ENCODE measurements at places on chromosomes 5 and 9.

DNA sequence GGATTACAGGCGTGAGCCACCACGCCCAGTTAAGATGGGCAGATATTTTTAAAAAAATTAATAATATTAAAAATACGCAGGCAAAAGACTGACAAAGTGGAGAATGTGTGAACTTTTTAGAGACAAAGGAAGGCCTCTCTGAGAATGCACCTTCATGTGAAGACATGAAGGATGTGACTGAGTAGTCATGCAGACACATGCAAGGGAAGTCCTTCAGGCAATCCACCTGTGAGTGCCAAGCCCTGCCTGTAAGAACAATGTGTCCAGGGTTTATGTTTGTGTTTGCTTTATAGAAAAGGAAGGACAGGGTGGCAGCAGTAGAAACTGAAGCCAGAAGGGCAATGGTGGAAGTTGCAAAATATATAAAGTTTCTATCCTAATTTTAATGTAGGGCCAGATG is 169.2 kb downstream of the EDIL3 start:
- DNase-seq: no peak

GRCh38 chr9:38445154-38446043 is 21.1 kb upstream of the IGFBPL1 start:
- DNase-seq: peak; percentile 68

DNA sequence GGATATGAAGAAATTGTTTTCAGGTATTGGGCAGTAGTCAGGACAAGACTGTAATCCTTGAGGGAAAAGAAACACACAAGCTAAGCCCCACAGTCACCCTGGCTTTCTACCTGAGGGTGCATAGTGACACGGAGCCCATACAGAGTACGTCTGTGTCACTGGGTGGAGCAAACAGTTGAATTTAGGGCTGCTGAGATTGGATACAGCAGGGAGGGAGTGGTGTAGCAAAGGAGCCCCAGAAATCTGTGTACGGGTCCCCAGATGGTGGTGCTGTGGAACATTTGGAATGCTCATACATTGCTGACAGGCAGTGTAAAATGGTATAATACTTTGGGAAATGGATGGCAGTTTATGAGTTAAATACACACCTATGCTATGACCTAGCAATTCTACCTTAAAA is 5.1 kb downstream of the TRMT10B start:
- DNase-seq: no peak

DNA sequence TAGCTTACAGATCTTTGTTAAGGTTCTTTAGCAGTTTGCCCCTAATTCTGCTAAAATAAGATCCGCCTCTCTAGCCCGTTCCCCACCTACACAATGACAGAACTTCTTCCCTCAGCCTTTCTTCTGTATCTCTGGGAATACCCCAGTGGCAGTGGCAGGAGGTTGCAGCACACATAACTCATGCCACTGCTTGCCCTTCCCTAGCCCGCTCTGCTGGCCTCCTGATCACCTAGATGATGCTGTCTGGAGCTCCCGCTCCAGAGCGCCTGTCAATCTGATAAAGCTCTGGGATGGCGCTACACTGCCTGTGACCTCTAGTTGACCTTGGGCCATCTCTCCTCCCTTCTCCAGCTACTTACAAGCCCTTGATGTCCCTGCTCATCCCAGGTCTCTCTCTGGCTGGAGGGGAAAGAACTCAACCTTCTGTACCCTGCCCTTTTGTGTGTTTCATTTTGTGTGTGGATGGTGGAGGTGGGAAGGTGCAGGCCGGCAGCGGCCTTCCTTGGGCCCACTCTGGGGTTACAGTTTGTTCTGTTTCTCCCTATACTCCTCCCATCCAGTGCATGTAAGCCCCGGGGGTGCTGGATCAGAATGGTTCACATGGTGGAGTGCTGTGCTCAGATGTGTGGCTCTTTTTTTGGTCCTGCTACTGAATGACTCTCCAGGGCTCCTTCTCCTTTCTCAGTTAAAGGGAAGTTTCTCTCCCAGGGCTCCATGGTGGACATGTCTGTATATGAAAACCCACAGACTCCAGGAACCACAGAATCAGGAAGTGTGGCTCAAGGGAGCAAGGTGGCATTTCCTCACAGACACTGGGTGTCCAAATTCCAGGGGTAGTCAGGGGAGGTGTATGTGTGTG is 29.1 kb downstream of the MTX3 start:
- no peak for DNase-seq

DNA sequence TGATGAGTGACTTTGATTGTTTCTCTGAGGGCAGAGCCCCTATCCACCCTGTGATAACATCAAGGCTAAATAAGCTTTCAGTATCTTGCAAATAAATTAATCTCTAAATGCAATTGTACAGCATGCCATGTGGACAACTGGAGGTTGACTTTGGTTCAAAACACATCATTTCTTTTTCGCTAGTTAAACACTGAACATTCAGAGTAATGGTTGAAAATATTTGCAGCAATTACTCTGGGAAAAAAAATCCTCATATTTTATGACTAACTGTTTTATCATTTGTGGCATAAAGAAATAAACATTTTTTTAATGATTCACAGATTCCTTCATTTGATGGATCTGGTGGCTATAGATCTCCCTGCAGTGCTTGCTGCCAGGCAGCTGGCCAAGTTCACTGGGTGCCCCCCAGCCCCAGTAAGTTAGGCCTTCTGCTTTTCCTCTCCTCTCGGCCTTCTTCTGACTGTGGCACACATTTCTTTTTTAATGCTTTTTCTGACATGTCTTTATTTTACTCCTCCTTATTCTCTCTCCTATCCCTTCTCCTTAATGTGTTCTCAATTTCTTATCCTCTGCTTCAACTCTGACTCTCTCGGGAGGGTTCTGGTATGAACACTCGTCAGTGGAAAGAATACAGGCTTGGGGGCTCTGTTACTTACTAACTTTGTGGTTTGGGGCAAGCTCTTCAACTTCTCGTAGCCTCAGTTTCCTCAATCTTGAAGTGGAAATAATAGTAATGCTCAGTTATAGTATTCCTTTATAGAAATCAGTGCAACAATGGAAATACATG is 69.6 kb downstream of the ADAMTSL1 start:
- DNase-seq: no peak

- DNase-seq: no peak
Measured at GRCh38 chr5:10556893-10557746, 6.8 kb upstream of the ANKRD33B start.

Data from GM10248 (cell line).